ENCODE measurements at places on chromosomes 1 and 21. TPM values are rescaled to one million over a fixed set of nuclear protein-coding genes. Genes with fewer than 3 reads are reported as not detected.

- no peaks in the 10 kb centered on the region for H3K4me1 ChIP-seq
- H3K36me3 ChIP-seq = no peaks in the 10 kb centered on the region
- DNase-seq = no peak
- no peak overlapping the region for H3K27ac ChIP-seq
- no peak overlapping the region for H3K4me3 ChIP-seq
Measured at GRCh38 chr1:101165532-101165931, 71.3 kb upstream of the S1PR1 start.

DNA sequence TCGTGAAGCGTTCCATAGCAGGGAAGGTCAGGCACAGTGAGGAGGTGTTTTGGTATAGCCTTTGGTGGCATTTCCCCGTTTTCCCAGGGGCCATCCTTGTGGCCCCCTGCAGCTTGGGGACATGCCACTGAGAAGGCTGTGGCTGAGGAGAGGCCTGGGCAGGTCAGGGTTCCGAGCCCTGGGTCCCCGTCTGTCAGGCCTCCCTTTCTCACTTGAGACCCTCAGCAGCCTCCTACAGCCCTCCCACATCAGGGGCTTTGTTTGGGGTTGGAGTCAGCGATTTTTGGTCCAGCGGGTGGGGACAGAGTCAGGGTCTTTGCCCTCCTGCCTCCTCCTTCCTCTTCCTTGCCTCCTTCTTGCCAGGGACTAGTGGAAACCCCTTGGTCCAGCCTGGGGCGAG is 22.2 kb downstream of the LDLRAP1 start:
- no peaks in the 10 kb centered on the region for H3K27me3 ChIP-seq
- DNase-seq = no peak
- H3K4me3 ChIP-seq = no peak overlapping the region
- H3K27ac ChIP-seq = no peak overlapping the region
- H3K4me1 ChIP-seq = peaks cover 22% of the 10 kb centered on the region

DNA sequence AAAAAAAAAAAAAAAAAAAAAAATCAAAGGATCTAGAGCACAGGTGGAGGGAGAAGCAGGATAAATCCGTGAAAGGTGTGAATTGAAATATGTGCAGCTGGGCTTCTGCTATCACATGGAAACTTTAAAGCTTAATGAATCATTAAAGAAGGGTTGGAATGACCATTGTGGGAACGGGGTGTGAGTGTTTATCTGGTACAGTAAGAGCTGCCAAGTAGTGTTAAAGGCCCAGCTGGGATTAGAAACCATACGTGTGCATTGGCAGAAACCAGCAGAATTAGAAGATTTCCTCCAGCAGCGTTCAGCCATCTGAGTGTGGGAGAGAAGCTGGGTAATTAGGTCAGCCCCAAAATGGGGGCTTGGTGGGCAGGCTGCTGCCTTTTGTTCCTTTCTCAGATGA is 13.5 kb downstream of the FALEC start:
- H3K27me3 ChIP-seq = no peaks in the 10 kb centered on the region
- no peaks in the 10 kb centered on the region for H3K4me1 ChIP-seq
- H3K36me3 ChIP-seq = no peaks in the 10 kb centered on the region
- H3K27ac ChIP-seq = no peak overlapping the region
- no peak overlapping the region for H3K4me3 ChIP-seq

DNA sequence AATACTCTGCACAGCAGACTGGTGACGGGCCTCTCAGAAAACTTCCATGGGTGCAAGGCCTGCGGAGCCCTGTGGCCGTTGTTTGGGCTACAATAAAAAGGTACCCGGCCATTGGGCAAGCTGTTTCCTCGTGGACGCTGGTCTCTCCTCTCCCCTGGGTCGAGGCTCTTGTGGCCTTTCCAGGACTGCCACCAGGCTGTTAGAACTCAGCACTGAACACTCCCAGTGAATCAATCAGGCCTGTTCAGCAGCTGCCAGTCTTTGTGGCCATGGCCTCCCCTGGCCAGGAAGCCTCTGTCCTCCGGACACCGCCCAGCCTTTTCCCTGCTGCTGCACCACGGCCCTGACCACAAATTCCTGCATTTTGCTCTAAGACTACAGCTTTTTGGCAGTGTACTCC is 33.0 kb upstream of the ACTRT2 start:
- H3K4me3 ChIP-seq = no peak overlapping the region
- H3K36me3 ChIP-seq = no peaks in the 10 kb centered on the region
- DNase-seq = no peak

DNA sequence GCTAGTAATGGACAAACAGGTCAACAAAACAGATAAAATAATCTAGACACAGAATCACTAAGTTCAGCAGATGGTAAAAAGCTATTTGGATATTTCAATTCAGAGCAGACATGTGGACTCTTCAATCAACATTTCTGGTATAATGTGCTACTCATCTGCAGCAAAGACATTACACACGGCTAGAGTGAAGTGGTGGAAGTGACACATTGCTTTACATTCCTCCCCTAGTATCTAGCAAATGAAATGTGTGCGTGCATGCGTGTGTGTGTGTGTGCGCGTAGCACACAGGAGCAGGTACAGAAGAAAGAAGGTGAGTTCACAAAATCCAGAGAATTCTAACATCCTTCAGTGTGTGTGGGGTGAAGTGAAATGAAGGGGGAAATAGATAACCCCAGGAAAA is 8.3 kb downstream of the AHCTF1 start:
- H3K27ac ChIP-seq = no peak overlapping the region
- H3K36me3 ChIP-seq = no peaks in the 10 kb centered on the region
- no peaks in the 10 kb centered on the region for H3K27me3 ChIP-seq
- no peak for DNase-seq
- no peak overlapping the region for H3K4me3 ChIP-seq

GRCh38 chr1:233514946-233515391 is 98.9 kb upstream of the KCNK1 start:
- no peak overlapping the region for H3K27ac ChIP-seq
- no peaks in the 10 kb centered on the region for H3K27me3 ChIP-seq
- H3K4me3 ChIP-seq = no peak overlapping the region
- DNase-seq = no peak
- no peaks in the 10 kb centered on the region for H3K4me1 ChIP-seq

DNA sequence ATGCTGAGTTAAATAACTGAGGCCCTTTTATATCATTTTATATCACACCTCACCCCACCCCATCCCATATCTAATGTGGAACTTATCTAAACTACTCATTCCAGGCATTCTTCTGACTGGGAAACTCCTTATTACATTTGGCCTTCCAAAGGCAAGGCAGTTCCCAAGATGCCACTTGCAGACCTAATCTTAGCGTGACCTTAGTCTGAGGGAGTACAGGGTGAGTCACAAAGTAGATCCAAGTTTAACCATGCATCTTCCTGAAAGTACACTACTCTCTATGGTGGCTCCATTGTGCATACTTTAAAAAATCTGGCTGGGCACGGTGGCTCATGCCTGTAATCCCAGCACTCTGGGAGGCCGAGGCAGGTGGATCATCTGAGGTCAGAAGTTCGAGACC is 353.6 kb upstream of the C1orf87 start:
- no peak overlapping the region for H3K4me3 ChIP-seq
- no peak for DNase-seq
- H3K36me3 ChIP-seq = no peaks in the 10 kb centered on the region

DNA sequence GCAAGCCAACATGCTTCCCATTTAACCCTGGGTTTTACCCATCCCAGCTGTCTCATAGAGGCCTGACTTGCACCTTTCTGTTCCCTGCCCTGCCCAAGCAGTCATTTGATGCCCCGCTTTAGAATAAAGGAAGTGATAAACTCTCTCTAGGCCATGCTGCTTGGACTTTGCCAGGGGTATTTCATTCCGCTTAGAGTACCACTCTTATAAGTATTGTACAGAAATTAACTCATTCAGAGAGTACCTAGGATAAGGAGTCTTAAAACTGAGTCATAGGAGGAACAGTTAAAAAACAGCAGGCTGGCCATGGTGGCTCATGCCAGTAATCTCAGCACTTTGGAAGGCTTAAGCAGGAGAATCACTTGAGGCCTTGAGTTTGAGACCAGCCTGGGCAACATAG is 21.0 kb upstream of the LYST start:
- H3K27me3 ChIP-seq = no peaks in the 10 kb centered on the region
- H3K27ac ChIP-seq = no peak overlapping the region
- DNase-seq = no peak
- H3K36me3 ChIP-seq = no peaks in the 10 kb centered on the region

GRCh38 chr1:12596007-12596821 is 21.8 kb downstream of the DHRS3 start:
- DNase-seq = peak; percentile 92
- peaks cover 71% of the 10 kb centered on the region for H3K4me1 ChIP-seq
- peaks cover 2% of the 10 kb centered on the region for H3K36me3 ChIP-seq
- no peaks in the 10 kb centered on the region for H3K27me3 ChIP-seq
- peak overlapping the region; percentile 38 for H3K4me3 ChIP-seq

DNA sequence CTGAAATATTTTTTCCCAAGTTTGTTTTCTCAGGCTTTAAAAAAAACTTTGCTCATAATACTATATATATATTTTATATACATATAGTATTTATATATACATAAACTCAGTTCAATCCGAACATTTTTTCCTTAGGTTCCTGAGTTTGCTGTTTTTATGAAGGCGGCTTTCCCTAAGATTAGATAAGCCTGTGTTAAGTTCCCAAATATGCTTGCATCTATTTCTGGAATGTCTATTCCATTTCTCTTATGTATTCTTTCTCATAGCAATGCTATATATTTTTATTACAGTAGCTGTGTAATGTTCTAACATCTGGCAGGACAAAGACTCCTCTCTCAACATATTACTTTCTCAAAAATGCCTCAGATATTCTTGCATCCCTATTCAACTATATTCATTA is 45.9 kb downstream of the ADSS2 start:
- H3K4me1 ChIP-seq = no peaks in the 10 kb centered on the region
- no peaks in the 10 kb centered on the region for H3K36me3 ChIP-seq
- no peak overlapping the region for H3K4me3 ChIP-seq

DNA sequence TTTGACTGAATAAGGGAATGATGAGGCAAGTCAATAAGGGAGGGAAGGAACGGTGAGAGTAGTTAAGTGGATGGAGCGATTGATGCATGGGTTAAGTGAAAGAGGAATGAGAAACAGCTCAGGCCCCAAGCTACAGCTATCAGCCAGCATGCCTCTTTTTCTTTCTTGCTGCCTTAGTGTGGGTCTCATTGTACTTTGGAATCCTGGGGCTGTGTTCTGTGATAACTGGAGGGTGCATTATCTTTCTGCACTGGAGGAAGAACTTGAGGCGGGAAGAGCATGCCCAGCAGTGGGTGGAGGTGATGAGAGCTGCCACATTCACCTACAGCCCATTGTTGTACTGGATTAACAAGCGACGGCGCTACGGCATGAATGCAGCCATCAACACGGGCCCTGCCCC is 1.0 kb downstream of the TEX38 start:
- no peaks in the 10 kb centered on the region for H3K4me1 ChIP-seq
- H3K27ac ChIP-seq = no peak overlapping the region
- H3K27me3 ChIP-seq = no peaks in the 10 kb centered on the region
- H3K36me3 ChIP-seq = peaks cover 6% of the 10 kb centered on the region
- DNase-seq = no peak
- no peak overlapping the region for H3K4me3 ChIP-seq

DNA sequence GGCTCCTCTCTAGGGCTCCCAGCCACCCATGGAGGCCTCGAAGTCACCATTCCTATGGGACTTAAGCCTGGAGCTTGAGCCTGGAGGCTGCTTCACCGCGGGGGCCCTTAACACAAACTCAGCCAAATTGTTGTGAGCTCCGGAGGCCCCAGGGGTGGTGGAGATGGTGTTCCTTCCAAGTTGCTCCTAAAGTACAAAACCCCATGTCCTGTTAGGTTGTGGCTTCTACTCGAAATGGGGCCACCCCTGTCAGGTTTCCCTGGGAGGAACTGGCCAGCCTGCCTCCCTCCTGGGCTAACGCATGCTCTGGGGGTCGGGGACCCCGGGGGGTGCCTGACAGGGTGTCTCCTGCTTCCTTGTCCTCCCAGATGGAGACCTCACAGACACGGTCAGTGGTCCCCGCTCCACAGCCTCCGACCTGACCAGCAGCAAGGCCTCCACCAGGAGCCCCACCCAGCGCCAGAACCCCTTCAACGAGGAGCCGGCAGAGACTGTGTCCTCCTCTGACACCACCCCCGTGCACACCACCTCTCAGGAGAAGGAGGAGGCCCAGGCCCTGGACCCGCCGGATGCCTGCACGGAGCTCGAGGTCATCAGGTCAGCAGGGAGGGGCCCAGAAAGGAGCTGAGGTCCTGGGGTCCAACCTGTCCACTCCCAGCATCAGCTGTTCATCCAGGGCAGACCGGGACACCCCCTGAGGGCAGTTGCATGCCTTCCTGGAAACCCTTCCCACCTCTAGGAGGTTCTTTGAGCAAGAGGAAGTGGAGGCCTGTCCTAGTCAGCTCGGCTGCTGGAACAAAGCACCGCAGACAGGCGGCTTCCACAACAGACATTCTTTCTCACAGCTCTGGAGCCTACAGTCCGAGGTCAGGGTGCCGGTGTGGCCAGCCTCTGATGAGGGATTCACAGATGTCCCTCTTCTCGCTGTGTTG is 10.8 kb upstream of the SLC25A34 start:
- no peak for DNase-seq
- no peak overlapping the region for H3K27ac ChIP-seq
- no peaks in the 10 kb centered on the region for H3K4me1 ChIP-seq
- no peaks in the 10 kb centered on the region for H3K27me3 ChIP-seq
- no peak overlapping the region for H3K4me3 ChIP-seq
- H3K36me3 ChIP-seq = peaks cover 21% of the 10 kb centered on the region

DNA sequence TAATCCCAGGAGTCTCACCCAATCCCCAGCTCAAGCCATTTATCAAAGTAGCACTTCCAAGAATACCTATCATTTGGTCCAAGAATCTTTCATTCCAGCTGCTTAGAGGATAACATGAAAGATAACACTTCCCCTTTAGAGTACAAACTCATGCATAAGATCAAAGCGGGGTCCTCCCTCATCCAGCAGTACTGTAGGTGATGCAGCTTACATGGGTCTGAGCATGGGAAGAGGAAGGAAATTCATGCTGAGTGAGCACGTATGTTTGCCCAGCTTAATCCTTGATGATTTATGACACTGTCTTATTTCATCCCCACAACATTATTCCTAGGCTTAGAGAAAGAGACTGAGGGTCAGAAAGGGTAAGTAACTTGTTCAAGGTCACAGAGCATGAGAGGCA is 167.1 kb upstream of the GJB5 start:
- H3K27me3 ChIP-seq = no peaks in the 10 kb centered on the region
- no peaks in the 10 kb centered on the region for H3K36me3 ChIP-seq
- H3K4me3 ChIP-seq = no peak overlapping the region
- no peaks in the 10 kb centered on the region for H3K4me1 ChIP-seq

IL24 gene
- total RNA-seq = not detected

AUNIP gene
- 0.38 TPM for total RNA-seq

YBX1 gene
- 395 TPM for total RNA-seq

PDE4B gene
- 8.7 TPM for total RNA-seq

ADGRB2 gene
- 3.2 TPM for total RNA-seq

ANKRD35 gene
- 1.2 TPM for total RNA-seq

SPRR2B gene
- not detected for total RNA-seq

PKLR gene
- total RNA-seq = 0.82 TPM

PTAFR gene
- total RNA-seq = 16.4 TPM
